ENCODE measurements at places on chromosomes 5 and 9.

GRCh38 chr5:180613188-180613813 lies 22.0 kb upstream of the SCGB3A1 start:
- no peak for DNase-seq

DNA sequence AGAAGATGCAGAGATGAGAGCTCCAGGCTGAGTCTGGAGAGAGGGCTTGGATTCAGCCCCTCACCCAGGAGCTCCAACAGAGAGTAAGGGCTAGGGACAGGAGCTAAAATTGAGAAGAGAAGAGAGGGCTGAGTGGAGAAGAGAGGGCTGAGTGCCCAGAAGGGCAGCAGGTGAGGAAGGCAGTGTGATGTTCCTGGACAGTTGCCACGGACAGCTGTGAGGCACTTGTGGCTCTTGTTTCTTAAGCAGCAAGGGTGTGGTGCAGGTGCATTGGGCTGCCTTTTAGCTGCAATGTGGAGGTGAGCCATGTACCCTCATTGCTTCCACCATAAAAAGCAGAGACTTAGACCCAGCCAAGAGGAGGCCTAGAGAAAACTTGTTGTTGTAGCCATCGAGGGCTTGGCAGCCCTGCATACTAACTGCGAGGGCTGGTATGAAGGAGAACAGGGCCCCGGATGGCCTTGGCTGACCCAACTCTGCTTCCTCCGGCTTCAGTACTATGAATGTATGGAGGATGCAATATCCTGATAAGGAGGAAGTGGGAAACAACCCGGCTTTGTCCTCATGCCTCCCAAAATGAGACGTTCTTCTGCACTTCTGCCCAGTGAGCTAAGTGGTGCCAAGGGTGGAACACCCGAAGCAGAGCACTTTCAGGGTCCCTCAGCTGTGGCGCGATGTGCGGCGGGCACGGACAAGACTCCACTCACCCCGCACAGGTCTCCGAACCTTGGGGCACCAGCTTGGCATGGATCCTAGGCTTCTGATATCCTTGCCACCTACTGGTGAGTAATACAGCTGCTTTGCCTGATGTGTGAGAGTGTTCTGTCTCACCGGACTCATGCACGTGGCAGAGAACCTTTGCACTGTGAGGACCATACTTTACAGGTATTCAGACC lies 65.2 kb downstream of the LRRC70 start:
- DNase-seq = no peak

DNA sequence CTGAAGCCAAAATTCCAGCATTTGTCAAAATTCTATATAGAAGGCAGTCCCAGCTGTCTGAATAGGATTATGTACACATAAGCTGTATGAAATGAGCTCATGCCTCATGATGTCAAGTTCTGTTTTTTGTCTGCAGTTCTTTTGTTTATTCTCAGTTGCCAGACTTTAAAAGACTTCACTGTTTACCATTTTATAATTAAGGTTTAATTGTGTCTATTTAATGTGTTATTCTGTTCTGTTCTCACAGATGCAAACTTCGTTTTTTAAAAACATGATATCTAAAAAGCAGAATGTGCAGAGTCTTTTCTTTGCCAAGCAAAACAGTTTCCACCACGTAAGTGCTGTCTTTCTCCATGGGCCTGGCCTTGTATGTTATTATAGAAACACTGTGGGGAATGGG lies 31.1 kb downstream of the ERAP1 start:
- DNase-seq = no peak

DNA sequence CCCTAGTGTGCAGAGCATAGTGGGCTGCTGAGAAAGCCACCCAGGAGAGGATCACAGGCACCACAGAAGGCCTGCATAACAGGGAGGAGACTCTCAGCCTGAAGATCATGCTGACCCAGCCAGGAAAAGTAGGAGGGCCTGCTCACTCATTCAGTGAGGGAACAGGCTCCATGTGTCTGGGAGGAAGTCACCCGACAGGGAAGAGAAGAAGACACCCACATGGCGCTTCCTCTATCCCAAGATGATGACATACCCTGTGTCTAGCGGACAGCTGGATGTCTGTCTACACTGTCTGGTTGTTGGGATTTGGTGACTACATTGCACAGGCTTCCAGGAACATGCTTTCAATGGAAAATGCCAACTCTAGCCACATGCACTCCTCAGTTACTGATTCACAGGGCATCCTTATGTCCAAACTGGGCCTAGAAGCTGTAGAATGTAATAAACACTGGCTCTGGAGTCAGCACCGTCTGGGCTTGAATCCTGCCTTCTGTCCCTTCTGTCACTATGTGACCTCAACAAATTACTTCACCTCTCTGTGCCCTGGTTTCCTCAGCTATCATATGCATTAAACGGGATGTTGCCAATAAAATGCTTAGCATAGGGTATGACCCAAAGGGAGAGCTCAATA lies 47.6 kb downstream of the KLHL3 start:
- DNase-seq = no peak

GRCh38 chr9:132381966-132382541 lies 24.6 kb downstream of the TTF1 start:
- no peak for DNase-seq

GRCh38 chr5:3026099-3026498 lies 274.6 kb upstream of the IRX2 start:
- DNase-seq = no peak

DNA sequence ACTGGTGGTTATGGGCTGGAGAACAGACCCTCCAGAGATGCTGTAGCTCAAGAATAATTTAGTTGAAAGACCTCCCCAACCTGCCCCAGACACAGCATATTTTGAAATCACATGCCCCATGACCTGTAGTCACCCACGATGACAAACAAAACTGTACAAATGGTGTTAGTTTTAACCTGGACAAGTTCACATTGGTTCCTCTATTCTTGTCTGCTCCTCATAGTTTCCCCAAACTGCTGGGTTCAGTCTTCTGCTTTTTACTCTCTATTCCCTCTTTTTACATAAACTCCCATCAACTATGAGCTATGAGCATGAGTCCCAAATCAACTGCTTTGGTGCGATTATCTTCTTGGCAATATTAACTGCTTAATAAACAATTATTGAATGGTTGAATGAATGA lies 365.3 kb upstream of the CLINT1 start:
- no peak for DNase-seq

DNA sequence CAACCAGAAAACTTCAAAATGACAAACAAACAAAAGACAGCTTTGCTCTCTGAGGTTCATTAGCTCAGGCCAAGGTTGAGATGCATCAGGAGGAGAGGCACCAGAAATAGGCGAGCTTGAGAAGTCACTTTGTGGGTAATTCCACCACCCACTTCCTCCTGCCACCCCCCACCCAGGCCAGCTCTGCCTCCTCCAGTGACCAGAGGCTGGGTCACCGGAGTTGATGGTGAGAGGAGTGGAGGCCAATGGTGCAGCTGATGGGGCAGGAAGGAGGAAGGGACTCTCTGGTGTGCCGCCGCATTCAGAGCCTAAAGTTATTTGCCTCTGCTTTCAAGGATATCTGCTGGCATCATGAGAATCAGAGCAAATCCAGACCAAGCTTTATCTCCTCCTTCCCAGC lies 73.8 kb upstream of the ASTN2 start:
- DNase-seq = no peak

GRCh38 chr9:13974891-13975290 lies 339.1 kb downstream of the NFIB start:
- DNase-seq = no peak

DNA sequence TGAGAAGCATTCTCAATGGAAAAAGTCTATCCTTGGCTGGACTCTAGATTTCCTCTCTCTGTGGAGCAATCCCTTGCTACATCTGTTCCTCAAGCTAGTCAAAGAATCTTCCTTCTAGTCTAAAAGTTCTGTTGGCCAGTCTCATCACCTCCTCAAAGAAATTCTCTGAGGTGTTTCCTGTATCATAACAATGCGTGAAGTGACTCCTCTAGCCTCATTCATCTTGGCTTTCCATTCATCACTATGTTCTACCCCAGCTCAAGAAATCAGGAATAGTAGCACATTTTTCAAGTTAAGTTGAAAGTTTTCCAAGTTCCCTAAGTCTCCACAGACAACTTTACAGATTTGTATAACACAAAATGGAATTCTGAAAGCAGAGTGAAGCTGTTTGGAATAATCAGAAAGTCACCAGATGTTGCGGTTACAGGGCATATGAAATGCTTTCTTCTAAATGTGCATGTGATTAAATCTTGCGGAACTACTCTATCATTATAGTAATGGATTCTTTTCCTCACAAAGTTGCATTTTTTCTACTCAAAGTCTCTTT lies 176.6 kb upstream of the FREM1 start:
- DNase-seq = no peak

DNA sequence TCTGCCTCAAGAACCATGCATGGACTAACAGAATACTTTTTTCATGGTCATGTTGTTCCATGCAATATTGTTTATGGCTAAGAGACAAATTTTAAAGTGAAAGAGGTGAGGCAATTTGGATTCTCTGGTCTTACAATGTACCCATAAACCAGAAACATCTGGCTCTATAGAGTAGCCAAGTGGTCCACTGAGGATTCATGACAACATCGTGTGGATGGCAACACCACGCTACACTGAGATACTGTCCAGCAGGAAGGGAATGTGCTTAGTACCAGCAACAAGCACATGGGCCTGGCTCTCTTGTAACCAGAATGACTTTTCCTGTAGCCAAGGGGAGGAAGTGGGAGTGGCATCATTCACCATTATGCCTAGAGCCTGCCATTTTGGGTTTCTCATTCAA lies 218.2 kb downstream of the GADD45G start:
- DNase-seq = no peak

GRCh38 chr5:16547200-16547842 lies 69.5 kb downstream of the RETREG1 start:
- no peak for DNase-seq

- DNase-seq = no peak
Observed at GRCh38 chr5:157387683-157388093, 72.3 kb upstream of the NIPAL4 start.

- no peak for DNase-seq
Observed at GRCh38 chr5:157842787-157843186, 16.2 kb downstream of the CLINT1 start.

- no peak for DNase-seq
Observed at GRCh38 chr5:160315968-160316367, 3.6 kb upstream of the CCNJL start.

GRCh38 chr9:82597241-82598203 lies 465.4 kb downstream of the RASEF start:
- no peak for DNase-seq

- no peak for DNase-seq
Observed at GRCh38 chr5:124614105-124614504, 132.3 kb downstream of the ZNF608 start.

DNA sequence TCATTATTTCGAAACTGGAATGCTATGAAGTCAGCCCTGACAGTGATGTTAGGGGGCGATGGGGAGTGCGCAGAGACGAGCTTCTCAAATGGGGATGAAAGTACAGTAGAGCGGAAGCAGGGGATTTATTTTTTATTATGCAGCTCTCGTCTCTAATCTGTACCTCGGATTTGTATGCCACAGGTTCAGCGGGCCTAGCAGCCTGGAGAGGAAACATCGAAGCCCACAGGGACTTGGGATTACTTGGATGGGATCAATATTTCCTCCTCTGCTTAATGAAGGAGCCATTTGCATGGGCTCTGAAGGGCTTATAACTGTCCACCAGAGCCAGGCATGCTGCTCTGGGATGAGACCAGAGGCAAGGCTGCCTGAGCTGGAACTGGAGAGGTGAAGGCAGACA lies 133.5 kb upstream of the RAPGEF1 start:
- no peak for DNase-seq

DNA sequence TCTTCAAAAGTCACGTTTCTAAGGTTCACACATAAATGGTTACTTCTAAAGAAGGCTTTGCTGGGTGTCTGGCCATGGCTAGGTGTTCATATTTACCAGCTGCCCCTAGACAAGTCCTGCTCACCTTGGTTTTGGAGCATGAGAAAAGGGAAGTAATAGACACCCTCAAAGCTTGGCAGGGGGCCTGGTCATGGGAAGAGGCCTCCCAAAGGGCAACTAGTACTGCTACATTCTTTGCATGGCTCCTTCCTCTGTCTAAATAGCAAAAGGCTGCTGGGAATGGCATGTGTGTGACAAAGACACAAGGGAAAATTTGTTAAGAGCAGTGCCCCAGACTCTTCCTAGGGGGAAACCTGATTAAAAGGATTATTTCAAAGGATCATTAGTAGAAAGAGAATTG lies 93.4 kb downstream of the NRG2 start:
- no peak for DNase-seq

DNA sequence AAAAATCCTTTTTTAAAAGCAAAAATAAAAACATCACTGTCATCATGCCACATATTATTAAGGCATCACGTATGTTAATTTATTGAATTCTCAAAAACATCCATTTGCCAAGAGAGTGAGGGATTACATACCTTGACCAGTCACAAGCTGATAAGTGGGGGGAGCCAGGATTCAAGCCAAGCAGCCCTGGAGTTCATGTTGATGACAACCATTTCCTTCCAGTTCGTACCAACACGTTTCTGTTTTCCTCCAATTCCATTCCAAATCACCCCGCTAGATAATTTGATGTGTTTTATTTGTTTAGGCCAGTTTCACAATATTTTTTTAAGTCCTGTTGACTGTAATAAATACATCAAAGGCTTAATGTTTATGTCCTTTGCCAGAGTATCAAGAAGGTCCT lies 53.0 kb downstream of the SLC1A3 start:
- DNase-seq = no peak

DNA sequence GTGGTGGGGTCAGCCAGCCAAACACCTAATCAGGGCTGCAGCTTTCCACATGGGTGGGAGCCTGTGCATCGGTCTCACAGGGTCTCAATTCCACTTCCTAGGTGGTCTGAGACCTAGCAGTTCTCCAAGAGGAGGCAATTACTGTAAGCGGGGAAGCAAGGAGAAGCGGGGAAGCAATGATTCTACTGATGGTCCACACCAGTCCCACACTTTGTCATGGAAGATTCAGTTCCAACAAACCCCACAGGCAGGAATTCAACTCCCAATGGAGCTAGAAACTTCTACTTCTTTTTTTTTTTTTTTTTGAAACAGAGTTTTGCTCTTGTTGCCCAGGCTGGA lies 158.7 kb upstream of the RAI14 start:
- DNase-seq = no peak

DNA sequence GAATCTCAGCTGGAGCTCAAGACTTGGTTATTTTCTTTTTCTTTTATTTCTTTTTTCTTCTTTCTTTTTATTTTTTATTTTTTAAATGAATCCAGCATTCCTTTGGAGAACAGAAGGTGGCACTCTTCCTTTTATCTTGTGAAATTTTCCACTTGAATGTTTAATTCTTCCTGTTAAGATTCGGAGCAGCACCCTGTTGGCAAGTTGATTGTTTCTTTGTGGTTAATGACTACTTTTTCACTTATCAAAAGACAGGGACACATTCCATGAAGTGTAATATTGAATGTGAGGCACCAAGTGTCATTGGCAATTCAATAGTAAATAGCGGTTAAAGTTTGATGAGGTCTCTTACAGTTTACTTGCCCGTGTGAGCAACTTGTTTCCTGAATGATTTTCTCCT lies 240.5 kb upstream of the CHD1 start:
- DNase-seq = no peak

DNA sequence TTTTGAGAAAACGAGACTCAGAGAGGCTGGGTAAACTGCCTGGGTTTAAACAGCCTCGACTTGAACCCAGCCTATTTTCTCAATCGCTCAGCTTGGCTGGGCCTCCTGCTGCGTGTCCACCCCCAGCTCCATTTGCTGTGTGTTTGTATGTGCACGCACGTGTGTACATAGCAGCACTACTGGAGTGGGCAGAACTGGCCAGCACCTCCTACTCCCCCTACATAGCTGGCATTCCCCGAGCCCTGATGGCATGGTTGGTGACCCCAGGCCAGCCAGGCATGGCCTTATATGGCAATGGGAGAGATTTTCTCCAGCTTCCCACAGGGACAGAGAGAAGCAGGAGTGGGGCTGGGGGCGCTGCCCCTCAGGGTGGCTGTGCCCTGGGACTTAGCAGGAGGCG lies 4.1 kb downstream of the AIF1L start:
- DNase-seq = no peak
